Stimulated activated CD8-positive, alpha-beta memory T cell treated with anti-CD3 and anti-CD28 coated beads, Interleukin-2, amount 100 ng/mL, for 48 hours (primary cell): ENCODE measurements at places on chromosomes 6 and 20.

DNA sequence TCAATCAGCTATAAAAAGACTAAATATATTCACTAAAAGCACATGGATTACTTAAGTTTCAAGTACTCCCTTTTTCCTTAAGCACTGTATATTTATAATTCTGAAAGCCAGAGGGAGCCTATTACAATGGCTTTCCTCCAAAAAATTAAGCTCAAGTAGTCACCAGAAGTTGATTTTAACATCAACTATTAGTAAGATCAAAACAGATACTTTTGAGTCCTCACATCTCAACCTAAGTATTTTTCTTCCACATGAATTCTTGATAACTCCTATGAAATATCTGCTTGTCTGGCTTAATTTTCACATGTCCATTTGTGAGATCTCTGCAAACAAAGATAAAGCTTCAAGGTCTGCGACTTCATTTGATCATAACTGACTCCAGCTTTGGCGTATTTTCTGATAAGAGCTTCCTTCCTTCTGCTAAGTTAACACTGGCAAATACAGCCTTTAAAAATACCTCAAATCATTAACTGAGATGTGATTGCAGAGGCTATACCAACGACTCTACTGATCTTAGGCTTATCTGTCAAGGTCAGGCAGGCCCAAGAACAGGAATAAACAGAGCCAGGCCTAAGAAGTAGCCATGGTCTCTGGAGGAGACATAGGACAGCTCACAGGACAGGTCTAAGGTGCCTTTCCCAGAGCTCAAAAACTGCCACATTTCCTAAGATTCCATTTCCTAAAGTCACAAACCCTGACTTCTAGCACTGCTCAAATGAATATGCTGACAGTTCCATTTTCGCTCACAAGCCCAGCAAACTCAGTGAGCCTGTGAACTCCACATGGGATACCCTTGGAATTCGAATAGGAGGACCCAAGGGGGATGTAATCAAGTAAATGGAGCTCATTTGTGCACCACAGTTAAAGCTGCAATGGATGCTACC, 10.0 kb downstream of the SNX5 start:
- no peak for DNase-seq

GRCh38 chr6:159972506-159973268, 3.8 kb downstream of the IGF2R start:
- no peak for DNase-seq

GRCh38 chr6:87333033-87333432, 4.0 kb upstream of the GJB7 start:
- DNase-seq: no peak

- DNase-seq: peak; percentile 63
Measured at GRCh38 chr6:151390851-151391470, 398 bp downstream of the ZBTB2 start.

DNA sequence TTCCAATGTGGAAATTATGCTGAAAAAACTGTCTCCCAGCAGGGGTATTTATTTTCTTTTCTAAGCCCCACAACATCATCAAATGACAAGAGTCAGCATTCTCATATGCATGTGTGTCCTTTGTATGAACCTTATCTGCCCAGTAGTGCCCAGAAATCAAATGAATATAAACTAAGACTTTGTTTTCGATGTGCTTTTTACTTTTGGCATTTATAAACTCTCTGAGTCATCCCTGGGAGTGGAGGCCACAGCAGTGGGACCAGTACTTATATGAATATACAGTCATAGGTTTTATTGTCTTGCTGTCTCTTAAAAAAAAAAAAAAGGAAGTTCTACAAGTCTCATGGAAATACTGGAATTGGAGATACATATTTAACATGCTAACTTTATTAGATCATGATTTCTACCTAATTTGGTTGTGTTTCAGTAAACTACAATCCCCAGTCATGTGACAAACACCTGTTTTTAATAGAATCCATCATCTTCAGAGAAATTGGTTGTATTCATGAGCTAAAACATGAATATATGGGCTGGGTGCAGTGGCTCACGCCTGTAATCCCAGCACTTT, 99.2 kb upstream of the TMEM181 start:
- no peak for DNase-seq

DNA sequence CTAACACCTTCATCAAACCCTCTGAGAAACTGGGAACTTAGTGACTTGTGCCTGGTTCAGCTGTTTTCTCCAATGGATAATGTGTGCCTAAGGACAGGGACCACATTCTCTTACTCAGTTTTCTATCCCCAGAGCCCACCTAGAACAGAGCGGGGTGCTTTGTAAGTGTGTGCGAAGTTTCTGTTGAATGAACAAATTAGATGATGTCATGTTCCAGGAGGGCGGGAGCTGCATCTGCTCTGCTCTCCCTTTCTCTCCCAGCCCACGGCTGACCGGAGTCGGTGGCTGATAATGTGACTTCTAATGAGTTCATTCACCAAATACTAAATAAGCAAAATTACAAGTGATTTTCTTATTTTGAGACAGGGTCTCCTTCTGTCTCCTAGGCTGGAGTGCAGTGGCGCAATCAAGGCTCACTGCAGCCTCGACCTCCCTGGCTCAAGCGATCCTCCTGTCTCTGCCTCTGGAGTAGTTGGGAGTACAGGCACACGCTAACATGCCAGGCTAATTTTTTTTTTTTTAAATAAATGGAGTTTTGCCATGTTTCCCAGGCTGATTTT, 60.7 kb upstream of the FNDC1 start:
- no peak for DNase-seq

DNA sequence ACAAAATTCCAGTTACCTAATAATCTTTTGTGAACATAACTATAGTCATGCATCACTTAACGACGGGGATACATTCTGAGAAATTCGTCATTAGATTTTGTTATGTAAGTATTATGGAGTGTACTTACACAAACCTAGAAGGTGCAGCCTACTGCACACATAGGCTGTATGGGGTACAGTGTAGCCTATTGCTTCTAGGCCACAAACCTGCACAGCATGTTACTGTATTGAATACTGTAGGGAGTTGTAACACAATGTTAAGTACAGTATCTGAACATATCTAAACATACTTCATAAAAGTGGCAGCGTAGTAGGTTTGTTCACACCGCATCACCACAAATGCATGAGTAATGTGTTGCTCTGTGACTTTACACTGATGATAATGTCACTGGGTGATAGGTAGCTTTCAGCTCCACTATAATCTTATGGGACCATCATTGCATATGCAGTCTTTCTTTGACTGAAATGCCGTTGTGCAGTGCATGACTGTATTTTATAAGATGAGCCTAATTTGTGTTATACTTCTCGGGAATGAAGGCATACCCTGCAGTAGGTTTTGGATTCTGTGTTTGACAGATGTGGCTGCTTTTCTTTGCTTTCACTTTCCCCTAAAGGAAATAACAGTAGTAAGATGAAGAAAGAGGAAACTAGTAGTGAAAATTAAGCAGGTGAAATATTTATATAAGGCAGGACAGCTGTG, 365.6 kb downstream of the FARS2 start:
- no peak for DNase-seq

DNA sequence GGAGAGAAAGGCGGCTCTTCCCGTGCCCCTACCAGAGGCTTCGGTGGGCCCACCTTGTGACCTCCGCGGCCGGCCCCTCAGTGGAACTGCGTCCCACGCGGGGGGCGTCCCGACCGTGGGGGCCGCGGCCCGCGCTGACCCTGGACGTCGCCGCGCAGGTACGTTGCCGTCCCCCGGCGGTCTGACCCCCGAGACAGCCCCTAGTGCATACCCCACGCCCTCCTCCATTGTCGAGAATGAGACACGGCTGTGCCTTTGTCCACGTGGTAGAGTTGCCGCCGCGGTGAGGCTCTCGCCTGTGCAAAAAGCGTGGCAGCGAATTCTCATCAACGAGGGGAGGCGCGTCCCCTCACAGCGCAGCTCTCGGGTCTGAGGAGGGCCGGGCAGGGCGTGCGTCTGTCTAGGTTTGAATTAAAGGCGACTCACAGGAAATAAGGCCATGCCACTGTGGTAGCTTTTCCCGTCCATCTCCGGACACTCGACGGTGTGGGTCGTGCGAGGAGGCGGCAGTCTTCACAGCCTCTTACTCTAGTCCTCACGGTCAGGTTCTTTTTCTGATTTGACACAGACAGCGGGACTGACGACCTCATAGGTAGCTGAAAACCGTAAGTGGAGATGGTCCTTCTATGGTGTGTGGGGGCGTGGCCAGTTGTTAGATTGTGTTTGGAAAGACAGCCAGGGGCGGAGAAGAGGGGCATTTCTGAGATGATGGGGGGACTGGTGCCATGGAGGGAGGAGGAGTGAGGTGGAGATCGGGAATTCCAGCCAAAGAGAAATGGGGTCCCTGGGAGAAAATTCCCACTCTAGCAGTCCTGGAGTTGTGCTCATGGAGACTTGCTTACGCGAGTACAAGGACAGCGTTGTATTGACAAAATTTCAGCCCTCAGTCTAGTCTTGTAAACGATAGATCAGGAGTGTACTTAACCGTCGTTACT, 580 bp downstream of the NXT1 start:
- peak; percentile 36 for DNase-seq
